Activated CD4-positive, alpha-beta memory T cell treated with anti-CD3 and anti-CD28 coated beads, Interleukin-2, amount 10 ng/mL, durations not matched to agents 7 days and 5 days (primary cell): ENCODE measurements at places on chromosomes 1 and 21. TPM values are rescaled to one million over a fixed set of nuclear protein-coding genes. Genes with fewer than 3 reads are reported as not detected.

GRCh38 chr1:14304381-14304865 is 294.1 kb upstream of the KAZN start:
- no peaks in the 10 kb centered on the region for H3K27me3 ChIP-seq
- H3K4me1 ChIP-seq = no peaks in the 10 kb centered on the region
- no peak overlapping the region for H3K4me3 ChIP-seq
- no peak for DNase-seq
- H3K36me3 ChIP-seq = no peaks in the 10 kb centered on the region

- no peaks in the 10 kb centered on the region for H3K27me3 ChIP-seq
- H3K36me3 ChIP-seq = peaks cover 83% of the 10 kb centered on the region
- no peak for DNase-seq
- H3K27ac ChIP-seq = peak overlapping the region; percentile 92
These were observed 10.3 kb downstream of the RUNX1 start for GRCh38 chr21:35038772-35039319.

The GBP3 gene
- total RNA-seq = 34.4 TPM

- H3K4me3 ChIP-seq = no peak overlapping the region
- no peaks in the 10 kb centered on the region for H3K27me3 ChIP-seq
- DNase-seq = peak; percentile 27
- no peak overlapping the region for H3K27ac ChIP-seq
These were observed 82.1 kb upstream of the DUSP10 start for GRCh38 chr1:221824025-221824424.

DNA sequence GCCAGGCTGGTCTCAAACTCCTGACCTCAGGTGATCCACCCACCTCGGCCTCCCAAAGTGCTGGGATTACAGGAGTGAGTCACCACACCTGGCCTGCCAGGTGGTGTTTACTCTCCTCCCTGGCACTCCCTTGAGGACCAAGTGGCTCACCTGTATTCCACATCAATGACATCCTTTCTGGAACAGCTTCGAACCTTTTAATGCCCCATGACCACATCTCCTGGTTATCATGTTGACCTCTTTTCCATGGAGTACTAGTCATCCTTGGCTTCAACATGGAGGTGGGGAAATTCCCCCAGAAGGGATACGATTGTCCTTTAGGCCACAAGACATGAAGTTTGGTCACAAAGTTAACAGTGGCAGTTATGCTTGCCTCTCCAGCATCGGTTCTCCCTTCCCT is 66.9 kb downstream of the CDC7 start:
- H3K27ac ChIP-seq = no peak overlapping the region
- H3K4me3 ChIP-seq = no peak overlapping the region
- DNase-seq = no peak
- peaks cover 20% of the 10 kb centered on the region for H3K36me3 ChIP-seq

The RASSF5 gene
- total RNA-seq = 213 TPM

- peaks cover 7% of the 10 kb centered on the region for H3K4me1 ChIP-seq
- no peaks in the 10 kb centered on the region for H3K36me3 ChIP-seq
- peaks cover 55% of the 10 kb centered on the region for H3K27me3 ChIP-seq
- no peak overlapping the region for H3K27ac ChIP-seq
- DNase-seq = no peak
- no peak overlapping the region for H3K4me3 ChIP-seq
These were observed 46.2 kb upstream of the BCL10 start for GRCh38 chr1:85322655-85323054.

The OR6N1 gene
- total RNA-seq = not detected

DNA sequence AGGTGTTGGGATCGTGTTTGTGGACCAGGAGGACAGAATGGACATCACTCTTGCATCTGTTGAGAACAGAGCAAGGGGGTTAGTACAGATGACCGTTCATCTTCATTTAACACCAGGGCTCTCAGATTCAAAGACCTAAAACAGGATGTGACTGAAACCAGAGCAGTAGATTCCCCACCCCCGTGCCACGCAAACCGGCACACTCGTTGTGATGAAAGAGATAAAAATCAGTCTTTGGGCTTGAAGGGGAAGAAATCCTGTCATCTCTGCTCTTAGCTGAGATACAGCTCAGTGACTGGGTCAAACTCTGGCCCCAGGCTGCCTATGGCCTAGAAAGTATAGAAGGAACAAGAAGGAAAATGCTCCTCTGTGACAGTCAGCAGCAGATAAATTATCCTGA is 146.2 kb upstream of the KRTAP19-8 start:
- H3K4me1 ChIP-seq = peaks cover 74% of the 10 kb centered on the region
- peak overlapping the region; percentile 93 for H3K27ac ChIP-seq
- peaks cover 55% of the 10 kb centered on the region for H3K36me3 ChIP-seq
- H3K27me3 ChIP-seq = no peaks in the 10 kb centered on the region

- H3K27me3 ChIP-seq = no peaks in the 10 kb centered on the region
- no peaks in the 10 kb centered on the region for H3K4me1 ChIP-seq
- H3K4me3 ChIP-seq = no peak overlapping the region
These were observed 792.9 kb upstream of the ADAMTS5 start for GRCh38 chr21:27759820-27760219.

The ANKRD45 gene
- not detected for total RNA-seq
